Renal cortex interstitium (tissue), 15 donors: ENCODE measurements at places on chromosomes 6 and 20. TPM values are rescaled to one million over a fixed set of nuclear protein-coding genes. Genes with fewer than 3 reads are reported as not detected.

Gene GHRH
- polyA plus RNA-seq = not detected

Gene SPATS1
- not detected for polyA plus RNA-seq

Gene SEMG1
- not detected for polyA plus RNA-seq

Gene ITPR3
- 12.4 TPM for polyA plus RNA-seq

- no peak for DNase-seq
Measured at GRCh38 chr6:53591873-53592272, 47.0 kb upstream of the GCLC start.

DNA sequence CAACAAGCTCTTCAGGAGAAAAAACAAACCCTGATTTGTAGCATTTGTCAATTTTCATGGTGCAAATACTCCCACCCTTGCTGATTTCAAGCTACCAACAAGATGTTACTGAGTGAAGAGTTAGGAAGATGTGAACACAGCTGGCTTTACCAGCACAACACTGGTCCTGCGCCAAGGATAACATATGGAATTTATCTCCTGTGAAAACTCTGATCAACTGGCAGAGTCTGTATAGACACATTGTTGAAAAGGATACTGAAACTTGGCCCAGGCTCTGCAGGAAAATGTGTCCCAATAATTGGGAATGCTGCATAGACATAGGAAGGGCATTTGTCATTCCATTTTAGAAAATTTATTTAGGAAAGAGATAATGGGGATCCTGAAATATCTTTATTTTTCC is 29.0 kb downstream of the OTOR start:
- DNase-seq = no peak

GRCh38 chr6:71531006-71531405 is 242.4 kb downstream of the OGFRL1 start:
- no peak for DNase-seq

GRCh38 chr6:12313992-12314589 is 23.9 kb downstream of the EDN1 start:
- no peak for DNase-seq

DNA sequence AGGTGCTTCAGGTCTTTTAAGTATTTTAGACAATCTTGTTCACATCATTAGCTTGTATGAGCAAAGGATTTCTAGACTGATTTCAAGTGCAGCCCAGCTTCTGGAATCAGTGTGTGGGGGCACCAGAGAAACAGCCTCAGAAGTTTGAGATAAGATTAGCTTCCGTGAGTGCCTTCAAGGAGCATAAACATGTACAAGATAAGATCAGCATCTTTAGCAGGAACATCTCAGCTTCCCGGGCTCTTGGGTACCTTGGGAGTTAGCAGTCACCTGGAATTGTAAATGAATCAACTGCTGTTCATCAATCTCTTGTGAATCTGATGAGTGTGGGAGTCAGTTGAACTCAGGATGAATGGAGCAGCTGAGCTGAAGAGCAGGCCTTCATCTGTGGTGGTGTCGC is 12.0 kb upstream of the CITED2 start:
- no peak for DNase-seq

GRCh38 chr6:56459030-56459805 is 183.5 kb downstream of the DST start:
- DNase-seq = no peak

DNA sequence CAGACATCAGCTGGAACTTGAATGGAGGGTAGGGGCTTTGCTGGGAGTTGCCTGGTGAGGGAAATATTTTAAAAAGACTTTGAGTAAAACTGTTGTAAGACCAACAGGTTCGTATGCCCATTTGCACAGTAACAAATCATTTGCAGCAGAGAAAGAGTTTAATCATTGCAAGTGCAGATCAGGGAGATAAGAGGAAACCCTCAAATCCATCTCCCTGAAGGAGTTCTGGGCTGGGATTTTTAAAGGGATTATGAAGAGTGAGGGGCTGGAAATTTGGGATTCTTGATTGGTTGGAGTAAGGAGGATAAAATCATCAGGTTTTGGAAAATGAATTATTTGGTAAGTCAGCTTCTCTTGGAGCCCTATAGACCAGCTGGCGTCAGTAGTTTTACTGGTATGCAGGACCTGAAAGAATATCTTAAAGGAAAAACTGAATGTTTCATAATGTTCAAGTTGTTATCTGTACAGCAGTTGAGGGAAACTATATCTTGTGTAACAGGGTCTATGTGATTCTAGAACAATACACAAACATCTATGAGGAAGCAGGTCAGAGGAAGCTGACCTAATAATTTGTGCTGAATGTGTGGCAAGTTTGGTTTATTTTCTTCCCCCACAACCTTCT is 295.5 kb downstream of the PLCB1 start:
- DNase-seq = no peak

- no peak for DNase-seq
Measured at GRCh38 chr6:105790635-105791034, 295.5 kb upstream of the PRDM1 start.

GRCh38 chr6:5260111-5260620 is 584 bp downstream of the LYRM4 start:
- DNase-seq = peak; percentile 47

- no peak for DNase-seq
Measured at GRCh38 chr6:150967910-150968309, 102.4 kb downstream of the MTHFD1L start.

GRCh38 chr20:1335961-1336698 is 7.2 kb upstream of the SDCBP2 start:
- no peak for DNase-seq

DNA sequence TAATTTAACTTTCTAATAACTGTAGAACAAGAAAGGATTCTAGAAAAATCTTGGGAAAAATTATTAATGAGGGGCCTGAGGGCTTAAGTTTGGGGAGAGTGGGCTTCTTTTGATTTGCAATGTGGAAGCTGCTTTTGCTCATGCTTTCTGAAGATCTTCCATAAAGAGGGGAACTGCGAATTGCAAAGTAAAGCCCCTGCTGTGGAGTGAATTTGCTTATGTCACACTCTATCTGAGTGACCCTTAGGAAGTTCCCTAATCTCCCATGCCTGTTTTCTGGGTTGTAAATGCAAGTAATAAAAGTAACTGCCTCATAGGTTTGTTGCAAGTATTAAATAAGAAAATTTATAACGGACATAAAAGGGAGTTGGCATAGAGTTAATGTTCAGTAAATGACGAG is 301.2 kb downstream of the PLCB1 start:
- DNase-seq = no peak

- DNase-seq = no peak
Measured at GRCh38 chr6:107801173-107801886, 22.8 kb downstream of the SCML4 start.

- no peak for DNase-seq
Measured at GRCh38 chr6:142207265-142207877, 60.3 kb downstream of the VTA1 start.

- DNase-seq = no peak
Measured at GRCh38 chr6:169188475-169188874, 65.2 kb downstream of the THBS2 start.

DNA sequence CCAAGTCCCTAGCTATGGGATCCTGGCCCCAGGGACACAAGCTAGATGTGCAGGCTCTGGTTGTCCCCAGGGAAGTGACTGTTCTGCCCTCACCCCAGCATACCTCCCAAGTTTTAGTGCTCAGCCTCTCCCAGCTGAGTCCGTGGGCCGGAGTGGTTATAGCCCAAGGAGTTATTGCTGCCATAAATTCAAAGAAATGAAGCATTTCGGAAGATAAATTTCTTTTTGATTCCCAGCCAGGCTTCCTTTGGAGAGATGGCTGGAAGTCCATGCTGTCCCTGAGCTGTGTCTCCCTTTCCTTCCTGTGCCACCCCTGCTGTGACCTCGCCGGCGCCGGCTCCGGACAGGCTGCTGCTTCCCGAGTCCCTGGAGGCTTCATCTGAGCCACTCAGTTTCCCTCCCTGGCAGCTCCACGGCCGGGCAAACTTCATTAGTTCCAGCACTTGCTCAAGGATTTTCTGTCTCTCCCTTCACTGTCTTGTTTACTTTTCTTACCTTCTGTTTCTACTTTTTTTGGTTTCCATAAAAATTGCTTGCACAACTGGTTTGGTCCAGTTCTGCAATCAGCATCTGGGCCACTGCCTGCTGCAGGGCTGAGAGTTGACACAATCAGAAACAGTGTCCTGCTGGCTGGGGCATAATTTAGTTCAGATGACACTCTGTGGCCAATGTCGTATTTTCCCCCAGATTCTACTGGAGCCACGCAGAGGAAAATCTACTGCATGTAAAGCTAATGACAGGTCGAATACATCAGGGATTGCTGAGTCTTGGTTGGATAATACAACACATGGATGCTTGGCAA is 225.5 kb downstream of the SYNDIG1 start:
- DNase-seq = no peak

DNA sequence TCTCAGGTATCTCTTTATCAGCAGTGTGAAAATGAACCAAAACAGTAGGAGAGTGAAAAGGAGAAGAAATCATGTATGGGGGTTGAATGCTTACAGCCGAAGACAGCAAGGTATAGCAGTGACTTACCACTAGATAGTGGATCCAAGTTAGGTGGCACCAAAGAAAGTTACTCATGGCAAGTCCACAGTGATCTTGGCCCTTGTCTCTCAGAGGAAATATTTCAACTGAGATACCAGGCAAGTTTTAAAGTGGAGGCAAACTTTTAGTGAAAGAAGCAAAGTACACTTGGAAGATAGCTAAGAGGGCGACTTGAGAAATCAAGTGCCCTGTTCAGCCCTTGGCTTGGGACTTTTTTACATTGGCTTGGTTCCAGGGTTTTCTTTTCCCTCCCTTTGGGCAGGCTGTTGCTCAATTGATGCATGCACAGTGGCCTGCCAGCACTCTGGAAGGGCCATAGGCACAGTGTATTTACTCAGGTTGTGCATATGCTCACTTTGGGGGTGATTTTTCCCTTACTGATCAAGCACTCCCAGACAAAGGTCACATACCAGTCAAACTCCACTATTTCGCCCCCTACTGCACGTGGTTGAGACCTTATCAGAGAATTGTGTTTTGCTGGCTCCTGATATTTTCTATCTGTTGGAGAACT is 329.5 kb upstream of the KHDRBS2 start:
- no peak for DNase-seq
